ENCODE measurements at places on chromosomes 2 and 18.

DNA sequence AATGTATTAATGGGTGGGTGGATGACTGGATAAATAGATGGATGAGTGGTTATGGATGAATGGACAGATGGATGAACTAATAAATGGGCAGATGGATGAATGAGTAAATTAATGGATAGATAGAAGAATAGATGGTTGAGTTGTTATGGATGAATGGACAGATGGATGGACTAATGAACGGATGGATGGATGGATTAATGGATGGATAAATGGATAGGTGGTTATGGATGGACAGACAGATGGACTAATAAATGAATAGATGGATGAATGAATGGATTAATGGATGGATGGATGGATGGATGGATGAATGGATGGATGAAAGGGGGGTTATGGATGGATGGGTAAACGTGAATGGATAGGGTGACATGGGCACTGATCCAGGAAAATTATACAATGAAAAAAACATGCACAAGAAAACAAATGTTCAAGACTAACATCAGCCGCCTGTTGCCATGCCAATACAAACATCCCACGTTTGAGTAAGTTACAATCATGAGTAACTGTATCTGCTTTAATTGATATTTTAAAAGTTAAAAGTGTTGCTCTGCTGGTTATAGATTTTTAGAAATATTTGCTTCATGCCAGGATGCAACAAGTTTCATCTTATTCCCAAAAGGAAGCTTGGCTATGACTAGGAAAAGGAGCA is 20.8 kb downstream of the PXDN start:
- DNase-seq, result no peak

DNA sequence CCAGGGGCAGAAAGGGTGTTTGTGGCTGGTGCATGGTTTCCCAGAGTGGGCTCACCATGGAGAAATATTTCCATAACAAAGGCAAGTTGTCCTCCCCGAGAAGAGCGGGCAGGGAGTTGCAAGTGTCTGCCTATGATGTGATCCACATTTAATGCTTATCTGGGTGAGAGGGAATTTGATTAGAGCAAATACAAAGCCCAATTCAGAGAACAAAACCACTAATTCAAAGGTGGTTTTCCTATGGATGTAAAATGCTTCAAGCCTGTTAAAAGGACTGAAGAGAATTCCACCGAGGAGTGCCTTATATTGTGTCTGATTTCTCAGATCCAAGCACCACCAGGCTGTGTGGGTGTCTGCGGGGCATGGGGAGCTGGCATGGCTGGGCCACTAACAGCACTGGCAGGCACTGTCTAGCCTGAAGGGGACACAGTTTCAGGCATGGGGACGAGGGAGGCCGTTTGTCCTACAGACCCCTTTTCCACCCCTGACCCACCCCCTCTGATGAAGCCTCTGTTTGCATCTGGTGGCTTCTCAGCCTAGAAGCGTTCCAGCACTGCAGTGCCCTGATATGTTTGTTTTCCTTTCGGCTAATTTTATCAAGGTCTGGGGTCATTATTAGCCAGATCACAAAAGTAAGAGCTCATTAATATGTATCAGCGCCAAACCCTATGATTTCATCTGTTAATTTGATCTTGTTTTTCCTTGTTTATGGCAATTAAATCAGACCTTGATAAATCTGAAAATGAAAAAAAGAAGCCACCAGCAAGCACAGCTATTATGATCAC is 357.3 kb downstream of the HRH4 start:
- DNase-seq, result no peak

DNA sequence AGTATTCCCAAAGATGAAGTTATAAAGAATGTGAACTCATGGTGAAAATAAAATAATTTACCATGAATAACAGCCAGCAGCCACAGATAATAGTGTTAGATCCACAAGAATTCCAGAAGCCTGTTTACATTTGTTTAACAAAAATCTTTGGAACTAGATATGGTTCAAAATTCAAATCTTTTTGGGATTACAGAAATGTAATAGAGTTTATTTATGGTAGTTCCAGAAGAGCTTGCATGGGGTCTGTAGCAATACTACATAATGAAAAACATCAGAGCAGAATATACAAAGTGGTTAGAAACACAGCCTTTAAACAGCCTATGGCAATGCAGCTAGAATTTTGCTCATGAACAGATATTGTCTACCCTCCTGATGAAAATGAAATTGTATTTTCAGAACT is 179.1 kb downstream of the RDH14 start:
- DNase-seq, result no peak

- peak; percentile 62 for DNase-seq
Measured at GRCh38 chr18:63505566-63506335, 29.0 kb downstream of the SERPINB5 start.

GRCh38 chr18:9849407-9850283 is 36.1 kb upstream of the TXNDC2 start:
- DNase-seq, result no peak

- DNase-seq, result no peak
Measured at GRCh38 chr2:68435615-68436014, 31.5 kb downstream of the FBXO48 start.

DNA sequence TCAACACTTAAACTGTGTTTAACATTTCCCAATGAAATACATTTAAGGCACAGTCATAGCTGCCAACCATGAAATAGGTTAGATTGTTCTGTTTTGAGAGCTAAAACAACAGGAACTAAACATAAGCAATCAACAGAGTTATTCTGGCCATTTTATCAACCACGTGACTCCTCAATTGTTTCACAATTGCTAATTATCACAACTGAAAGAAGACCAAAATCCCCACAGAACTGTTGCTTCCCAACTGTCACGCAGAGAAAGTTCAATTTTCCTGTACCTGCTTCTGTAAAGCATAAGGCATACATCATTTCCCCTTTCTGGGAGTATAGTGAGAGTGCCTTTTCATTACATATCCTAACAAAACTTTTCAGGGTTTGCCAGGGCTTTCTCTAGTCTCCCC is 248.6 kb downstream of the EPHA4 start:
- no peak for DNase-seq

DNA sequence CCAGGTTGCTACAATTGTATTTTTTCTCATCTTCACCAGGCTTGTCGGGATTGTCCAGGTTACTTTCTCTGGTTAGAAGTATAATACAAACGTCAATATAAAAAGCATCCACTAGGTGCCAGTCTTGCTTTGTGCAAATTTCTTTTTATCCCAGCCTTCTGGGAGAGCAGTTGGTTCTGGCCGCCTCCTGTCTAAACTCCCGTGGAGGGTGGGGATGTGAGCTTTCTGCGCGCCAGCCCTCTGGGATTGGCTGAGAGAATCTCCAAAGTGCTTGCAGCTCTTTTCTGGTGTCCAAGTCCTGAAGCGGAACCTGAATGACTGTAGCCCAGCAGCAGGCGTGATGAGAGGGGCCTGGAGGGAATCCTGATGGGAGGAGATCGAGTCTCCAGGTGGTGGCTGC is 22.4 kb upstream of the TOGARAM2 start:
- peak; percentile 80 for DNase-seq

DNA sequence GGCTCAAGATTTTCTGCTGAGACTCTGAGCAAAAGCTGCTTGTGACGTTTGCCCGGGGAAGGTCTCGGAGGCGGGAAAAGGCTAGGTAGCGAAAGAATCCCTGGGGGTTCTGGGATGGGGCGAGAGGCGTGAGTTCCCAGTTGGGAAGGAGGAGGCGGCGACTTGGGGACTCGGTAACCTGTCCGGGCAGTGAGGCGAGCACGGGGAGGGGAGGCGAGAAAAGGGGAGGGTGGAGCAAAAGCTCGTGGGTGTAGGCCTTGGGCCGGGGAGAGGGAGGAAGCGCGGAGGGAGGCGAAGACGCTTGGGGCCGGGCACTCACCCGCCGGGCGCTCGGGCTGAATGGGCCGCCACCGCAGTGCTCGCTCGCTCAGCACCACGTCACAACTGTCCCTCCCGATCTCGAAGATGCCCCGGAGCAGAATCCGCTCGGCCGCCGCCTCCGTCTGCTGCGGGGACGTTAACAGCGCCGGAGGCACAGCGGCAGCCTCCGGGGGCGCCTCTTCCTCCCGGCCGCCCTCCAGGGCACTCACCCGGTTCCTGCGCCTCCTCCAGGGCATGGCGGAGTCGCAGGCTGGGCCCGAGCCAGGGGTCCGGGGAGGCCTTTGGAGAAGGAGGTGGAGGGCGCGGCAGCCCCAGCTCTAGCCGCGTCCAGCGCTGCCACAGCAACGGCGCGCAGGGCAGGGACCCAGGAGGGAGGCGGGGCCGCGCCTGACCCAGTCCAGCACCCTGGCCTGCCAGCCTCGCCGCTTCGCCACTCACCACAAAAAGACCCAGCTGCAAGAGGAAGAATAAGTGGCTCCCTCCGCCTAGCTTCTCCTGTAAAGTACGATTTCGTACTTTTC is at the start of gene CERKL:
CERKL (minus strand) TSS at position 656 of the 842 bp plus-strand sequence; CDS start at position 557, 99 bp downstream.
- DNase-seq, result peak; percentile 34

GRCh38 chr2:205913668-205914067 is 172.3 kb downstream of the INO80D start:
- no peak for DNase-seq

- no peak for DNase-seq
Measured at GRCh38 chr2:218716070-218716469, 5.4 kb downstream of the TTLL4 start.

GRCh38 chr2:27316655-27317412 is 6.1 kb downstream of the MPV17 start:
- DNase-seq, result no peak

- no peak for DNase-seq
Measured at GRCh38 chr2:157105372-157105771, 152.1 kb upstream of the GALNT5 start.

GRCh38 chr2:176454893-176455815 is 185.9 kb downstream of the MTX2 start:
- DNase-seq, result peak; percentile 53

DNA sequence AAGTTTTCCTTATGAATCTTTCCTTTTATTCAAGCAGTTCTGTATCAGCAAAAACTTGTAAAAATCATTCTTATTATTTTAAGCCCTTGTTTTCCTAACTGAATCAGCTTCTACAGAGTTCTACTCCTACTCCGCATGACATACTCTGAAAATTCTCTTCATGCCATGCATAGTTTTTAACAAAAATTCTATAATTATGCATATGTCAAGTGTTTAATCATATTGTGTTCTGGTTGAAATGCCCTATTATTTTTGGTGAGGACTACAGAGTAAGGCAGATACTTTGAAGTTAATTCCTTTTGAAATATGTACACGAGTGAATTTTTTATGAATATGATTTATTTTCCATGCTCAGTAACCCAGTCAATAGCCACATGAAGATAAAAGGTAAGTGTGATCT is 28.8 kb downstream of the ANKRD30B start:
- DNase-seq, result no peak

DNA sequence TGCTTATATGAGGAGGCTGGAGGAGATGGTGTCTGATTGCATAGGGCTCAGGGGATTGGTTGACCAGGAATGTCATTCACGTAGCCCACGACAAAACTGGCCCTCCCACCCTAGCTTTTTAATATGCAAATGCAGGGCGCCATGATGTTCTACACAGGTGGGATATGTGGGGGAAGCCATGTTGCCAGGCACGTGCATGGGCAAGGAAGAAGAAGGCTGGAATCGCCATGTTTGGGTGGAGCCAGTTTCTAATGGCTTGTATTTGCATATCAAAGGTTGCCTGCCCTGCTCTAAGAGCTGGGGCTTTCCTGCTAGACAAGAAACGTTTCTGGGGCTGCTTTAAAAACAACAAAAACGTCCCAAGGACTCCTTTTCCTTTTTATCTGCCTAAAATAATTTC is 26.5 kb upstream of the LINC00305 start:
- DNase-seq, result no peak

DNA sequence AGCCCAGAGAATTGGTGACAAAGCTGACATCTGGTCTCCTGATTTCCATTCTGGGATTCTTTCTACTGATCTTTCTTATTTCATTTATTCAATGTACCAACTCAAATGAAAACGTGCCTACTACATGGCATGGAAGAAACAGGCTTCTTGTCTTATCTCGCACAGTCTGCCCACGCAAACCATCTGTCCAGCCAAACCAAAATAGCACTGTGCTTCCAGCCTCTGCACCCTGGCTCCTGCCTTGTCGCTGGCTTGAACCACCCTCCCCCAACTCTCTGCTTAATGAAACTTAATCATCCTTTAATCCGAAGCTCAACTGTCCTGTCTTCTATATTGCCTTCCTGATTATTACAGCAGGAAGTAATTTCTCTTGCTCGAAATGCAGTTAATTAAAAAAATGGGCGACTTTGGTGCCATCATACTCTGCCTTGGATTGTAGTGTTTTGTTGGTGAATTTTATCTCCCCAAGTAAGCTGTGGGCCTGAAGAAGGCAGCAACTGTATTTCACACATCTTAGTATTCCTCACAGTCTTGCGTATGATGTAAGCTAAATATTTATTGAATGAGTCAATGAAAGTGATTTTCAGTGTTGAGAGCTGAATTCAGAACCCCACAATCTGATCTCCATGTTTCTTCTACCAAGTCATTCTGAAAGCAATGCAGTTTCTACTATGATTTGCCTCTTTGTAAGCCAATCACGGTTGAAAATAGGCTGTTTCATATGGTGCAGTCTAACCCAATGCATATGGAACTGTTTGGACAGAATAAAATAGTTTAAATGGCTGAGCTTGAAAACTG is 190.8 kb downstream of the TMEM247 start:
- no peak for DNase-seq

DNA sequence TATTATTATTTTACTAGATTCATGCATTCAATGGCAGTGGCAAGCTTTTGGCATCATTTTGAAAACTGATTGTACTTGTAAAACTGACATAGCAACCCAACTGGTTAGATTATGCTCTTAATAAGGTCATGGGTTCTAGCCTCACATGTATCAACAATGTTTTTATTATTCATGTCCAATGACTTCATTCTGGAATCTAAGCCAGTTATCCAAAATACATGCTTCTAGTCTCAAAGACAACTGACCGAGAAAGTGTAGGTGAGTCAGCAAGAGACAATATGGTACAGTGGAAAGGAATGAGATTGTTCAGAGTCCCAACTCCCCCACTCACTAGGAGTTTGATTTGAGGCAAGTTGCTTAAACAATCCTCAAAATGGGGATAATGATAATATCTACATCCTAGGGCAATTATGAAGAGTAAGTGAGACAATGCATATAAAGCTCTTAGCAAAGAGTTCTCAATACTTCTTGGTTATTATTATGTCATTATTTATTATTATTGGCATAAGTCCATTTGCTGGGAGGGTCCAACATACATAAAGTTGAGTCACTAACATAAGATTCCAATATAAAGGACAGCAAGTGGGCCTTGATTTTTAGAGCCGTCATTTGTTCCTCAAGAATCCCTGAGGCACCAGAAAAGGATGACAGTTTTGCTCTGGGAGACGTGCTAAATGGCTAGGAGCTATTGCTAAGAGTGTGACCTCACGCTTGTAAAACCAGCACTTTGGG is 99.4 kb downstream of the NEB start:
- DNase-seq, result no peak

- DNase-seq, result no peak
Measured at GRCh38 chr2:201985728-201986462, 47.8 kb upstream of the FZD7 start.

DNA sequence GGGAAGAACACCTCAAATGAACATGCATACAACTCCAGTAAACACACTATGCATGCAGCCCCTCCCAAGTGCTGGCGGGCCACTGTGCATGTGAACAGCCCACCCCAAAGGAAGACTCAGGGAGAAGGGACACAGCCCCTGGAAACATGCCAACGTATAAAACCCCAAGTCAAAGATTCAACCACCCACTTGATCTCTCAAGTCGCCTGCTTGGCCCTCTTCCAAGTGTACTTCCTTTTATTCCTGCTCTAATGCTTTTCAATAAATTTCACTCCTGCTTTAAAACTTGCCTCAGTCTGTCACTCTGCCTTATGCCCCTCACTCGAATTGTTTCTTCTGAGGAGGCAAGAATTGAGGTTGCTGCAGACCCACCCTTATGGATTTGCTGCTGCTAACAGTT is 139.1 kb downstream of the C1D start:
- peak; percentile 62 for DNase-seq

Data from hematopoietic multipotent progenitor cell (in vitro differentiated cells).